ENCODE measurements at places on chromosomes 3 and 15.

DNA sequence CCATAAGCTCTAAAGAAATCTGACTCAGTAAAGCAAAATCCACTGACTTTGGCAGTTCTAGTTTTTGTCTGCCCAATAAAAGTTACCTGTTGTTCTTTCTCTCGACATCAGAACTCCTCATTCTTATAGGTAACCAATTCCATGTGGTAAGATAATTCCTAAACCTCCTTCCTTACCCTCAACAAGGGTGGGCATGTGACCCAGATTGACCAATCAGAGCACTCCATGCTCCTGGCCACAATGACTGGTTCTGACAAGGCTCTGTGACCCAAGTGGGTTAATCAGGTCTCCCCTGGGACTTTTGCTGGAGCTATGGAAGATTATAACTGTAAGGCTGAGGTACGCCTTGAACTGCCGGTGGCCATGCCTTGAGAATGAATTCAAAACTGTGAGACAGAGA is 31.7 kb downstream of the LINS1 start:
- DNase-seq: no peak

DNA sequence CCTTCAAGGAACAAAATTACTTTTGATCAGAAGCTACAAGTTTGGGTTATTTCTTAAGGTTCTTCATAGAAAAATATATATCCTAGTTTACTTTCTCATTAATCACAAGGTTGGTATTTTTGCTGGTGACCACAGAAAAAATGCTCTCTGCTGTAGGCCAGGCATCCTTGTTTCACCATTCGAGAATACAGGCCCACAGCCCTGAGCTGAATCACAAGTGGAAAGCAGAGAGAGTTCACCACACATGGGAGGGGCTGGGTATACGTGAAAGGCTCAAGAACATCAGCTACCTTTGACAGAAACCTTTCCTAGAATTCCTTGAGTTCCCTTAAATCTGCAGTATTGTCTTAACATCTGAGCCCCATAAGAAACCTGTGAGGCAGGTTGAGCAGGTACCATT is 23.2 kb downstream of the CPEB1 start:
- no peak for DNase-seq

DNA sequence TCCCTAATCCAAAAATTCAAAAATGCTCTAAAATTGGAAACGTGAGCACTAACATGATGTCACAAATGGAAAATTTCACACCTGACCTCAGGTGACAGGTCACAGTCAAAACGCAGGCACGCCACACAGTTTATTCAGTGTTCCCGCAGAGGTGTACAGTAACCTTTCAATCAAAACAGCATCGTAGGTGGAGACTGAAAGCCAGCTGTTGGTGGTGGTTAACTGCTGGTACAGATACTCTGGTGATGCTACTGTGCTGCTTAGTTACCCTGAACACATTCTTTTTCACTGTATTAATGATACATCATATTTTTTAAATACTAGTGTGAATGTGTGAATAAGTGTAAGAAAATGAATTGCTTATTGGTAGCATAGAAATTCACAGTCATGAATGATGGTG is 23.8 kb downstream of the RAB11A start:
- DNase-seq: no peak

GRCh38 chr15:68526269-68526668 is 52.5 kb upstream of the CORO2B start:
- DNase-seq: no peak

GRCh38 chr15:77057072-77057471 is 13.8 kb downstream of the TSPAN3 start:
- no peak for DNase-seq
